ENCODE measurements at places on chromosomes 6 and 20.

DNA sequence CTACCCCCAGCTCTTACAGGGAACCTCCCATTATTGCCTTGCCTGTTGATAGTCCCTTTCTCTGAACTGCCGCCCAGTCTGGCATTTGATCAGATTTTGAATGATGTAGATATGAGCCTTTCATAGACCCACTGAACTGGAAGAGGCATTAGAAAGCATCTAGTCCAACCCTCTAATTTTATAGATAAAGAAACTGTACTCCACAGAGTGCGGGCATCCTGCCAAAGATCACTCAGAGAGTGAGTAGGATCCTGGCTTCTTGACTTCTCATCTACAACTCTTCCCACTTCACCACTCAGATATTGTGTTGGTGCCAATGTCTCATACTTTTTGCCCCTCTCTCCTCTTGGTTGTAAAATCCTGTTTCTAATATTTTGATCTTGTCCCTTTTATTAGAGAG, 179.2 kb upstream of the BMP2 start:
- DNase-seq = no peak

GRCh38 chr6:37242429-37243052, 15.0 kb upstream of the TBC1D22B start:
- no peak for DNase-seq

DNA sequence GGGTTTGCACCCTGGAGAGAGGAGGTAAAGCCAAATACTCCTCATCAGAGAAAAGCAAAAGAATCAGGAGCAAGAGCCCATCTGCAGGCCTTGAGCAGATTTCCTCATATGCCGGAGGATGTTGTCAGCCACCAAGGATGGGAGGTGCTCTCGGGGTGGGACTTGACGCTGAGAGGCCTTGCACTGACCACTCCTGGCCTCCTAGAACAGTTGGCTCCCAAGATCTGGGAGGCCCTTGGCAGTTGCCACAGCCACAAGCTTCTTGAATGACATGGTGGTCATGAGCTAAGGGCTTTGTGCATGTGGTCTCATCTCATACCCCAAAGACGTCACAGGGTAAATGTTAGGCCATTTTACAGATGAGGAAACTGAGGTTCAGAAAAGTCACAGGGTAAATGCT, 75.2 kb upstream of the PMEPA1 start:
- no peak for DNase-seq

DNA sequence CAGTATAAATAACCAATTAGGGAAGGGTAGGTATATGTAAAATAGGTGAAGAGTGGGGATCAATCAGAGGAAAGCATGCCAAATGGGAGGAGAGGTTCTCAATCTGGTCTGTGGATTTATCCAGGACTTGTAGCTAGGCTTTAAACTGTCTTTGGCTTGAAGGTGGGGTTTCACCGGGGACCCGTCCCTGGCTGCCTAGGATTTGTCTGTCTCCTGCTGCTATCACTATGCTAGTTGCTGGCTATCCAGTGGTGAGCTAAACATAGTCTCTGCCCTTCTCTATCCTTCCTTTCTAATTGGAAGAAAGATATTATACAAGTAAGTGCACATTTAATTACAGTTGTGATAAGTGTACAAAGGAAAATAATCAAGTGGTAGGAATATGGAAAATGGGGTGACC, 58.8 kb downstream of the DOP1A start:
- DNase-seq = no peak

- no peak for DNase-seq
Measured at GRCh38 chr20:10705801-10706459, 32.1 kb upstream of the JAG1 start.

DNA sequence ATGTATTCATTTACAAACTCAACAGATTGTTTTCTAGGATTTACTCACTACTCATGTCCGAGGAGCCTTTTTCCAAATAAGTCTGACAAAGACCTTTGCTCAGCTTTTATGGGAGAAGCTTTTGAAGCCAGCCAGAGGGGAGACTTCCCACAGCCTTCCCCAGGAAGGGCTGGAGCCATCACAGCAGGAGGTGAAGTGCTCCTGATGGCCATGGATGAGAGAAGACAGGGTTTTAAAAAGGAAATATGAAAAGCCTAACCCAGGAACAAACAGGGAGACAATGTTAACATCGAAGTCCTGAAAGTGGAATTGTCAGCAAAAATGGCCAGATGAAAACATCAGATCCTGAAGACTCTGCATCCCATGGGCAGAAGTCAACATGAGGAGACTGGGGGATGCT, 11.6 kb upstream of the TAGAP start:
- no peak for DNase-seq

GRCh38 chr6:104252276-104252675, 607.4 kb downstream of the HACE1 start:
- no peak for DNase-seq

GRCh38 chr6:160260367-160260766, 1.7 kb upstream of the SLC22A2 start:
- peak; percentile 18 for DNase-seq

- DNase-seq = no peak
Measured at GRCh38 chr6:63672582-63673129, 37.1 kb downstream of the PHF3 start.

Data from head of caudate nucleus (tissue), 42 donors.